HAP-1 (cell line): ENCODE measurements at places on chromosomes 2 and 18.

GRCh38 chr2:16716024-16716423 lies 50.4 kb upstream of the CYRIA start:
- DNase-seq = no peak

GRCh38 chr2:138777996-138778395 lies 2.2 kb downstream of the NXPH2 start:
- peak; percentile 65 for DNase-seq

- DNase-seq = peak; percentile 54
Observed at GRCh38 chr2:47653902-47654789, 128.8 kb upstream of the MSH6 start.

GRCh38 chr2:8674420-8675009 lies 7.3 kb upstream of the ID2 start:
- no peak for DNase-seq

DNA sequence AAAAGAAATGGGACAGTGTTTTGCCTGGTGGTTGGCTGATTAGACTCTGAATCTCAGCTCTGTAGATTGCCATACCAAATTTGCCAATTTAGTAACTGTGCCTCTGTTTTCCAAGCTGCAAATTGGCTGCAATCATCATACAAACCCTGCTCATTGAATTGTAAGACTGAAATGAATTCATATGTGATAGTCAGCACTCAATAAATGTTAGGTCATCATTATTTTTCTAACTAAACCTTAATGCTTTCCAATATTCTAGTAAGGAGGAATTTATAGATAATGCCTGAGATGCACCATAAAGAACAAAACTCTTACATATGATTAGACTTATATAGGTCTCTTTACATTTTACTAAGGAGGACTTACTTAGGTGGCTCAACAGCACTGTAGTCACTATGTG lies 85.3 kb downstream of the DNER start:
- no peak for DNase-seq

GRCh38 chr2:126880817-126881216 lies 17.9 kb upstream of the TEX51 start:
- DNase-seq = no peak

GRCh38 chr2:203600286-203600685 lies 65.2 kb upstream of the RAPH1 start:
- DNase-seq = no peak

- no peak for DNase-seq
Observed at GRCh38 chr2:208356846-208357574, 49.6 kb upstream of the PTH2R start.

DNA sequence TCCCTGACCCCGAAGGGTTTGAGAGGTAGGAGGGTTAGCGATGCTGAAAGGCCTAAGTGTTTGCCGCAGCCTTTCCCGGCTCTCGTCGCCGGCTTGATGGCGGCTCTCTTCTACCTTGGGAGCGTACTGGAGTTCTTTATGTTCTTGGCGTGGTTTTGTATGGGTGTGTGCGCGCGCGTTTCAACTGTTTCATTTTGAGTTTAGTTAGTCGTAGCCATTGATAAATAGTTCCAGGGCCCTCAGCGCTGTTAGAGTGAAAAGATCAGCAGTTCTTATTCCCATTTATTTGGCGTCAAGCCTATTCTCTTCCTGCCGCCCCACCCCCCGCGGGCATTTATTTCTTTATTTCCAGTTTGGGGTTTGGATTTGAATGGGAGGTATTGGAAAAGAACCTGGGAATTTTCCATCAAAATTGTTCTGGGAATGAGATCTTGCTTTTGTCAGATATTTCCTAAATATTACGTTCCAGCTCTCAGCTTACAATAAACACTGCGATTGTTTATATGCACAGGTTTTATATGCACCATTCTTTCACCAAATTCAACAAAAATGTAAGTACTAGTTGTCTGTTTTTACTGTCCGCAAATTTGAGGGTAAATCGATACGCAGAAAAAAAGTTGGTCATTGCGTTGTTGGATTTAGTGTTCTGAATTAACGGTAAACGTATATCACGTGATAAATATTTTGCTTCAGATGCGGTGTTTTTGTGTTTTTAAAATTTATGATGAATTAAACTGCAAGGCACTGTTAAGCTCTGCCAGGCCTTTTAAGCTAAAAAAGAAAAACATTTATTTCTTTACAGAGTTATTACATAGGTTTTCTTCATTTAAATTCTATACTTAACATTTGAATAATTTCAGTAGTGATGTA lies 954 bp downstream of the CCNT2 start:
- DNase-seq = peak; percentile 61

DNA sequence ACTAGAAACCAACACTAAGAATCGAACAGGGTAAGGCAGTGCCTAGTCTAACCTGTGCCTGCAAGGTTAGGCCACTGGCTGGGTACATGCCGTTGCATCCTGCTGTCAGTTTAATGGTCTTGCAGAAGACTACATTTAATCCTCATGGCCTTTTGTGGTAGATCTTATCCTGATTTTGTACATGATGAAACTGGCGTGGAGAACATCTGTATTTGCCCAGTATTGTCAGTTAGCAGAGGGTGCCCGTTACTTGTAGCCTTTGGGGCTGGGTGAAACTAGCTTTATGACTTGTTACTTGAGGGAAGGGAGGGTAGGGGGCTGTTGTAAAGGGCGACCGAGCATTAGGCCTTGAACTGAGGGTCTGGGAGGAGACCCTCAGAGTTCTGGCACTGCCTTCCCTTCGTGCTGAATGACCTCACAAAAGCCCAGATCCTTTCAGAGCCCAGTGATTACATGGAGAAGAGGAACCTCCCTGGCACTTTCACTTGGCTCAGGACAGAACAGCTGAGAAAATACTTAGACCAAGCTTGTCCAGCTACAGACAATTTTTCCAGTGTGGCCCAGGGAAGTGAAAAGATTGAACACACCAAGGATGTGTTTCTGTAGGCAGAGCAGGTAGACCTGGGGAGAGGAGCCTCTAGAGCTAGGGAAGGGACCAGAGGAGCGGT lies 19.5 kb downstream of the SLC20A1 start:
- no peak for DNase-seq
